ENCODE measurements at places on chromosomes 13 and 19. TPM values are rescaled to one million over a fixed set of nuclear protein-coding genes. Genes with fewer than 3 reads are reported as not detected.

Gene C13orf46
- 0.09 TPM for total RNA-seq

Gene DHDH
- total RNA-seq: 0.31 TPM

Gene ZNF66
- total RNA-seq: 4.7 TPM

Gene SIGLEC12
- not detected for total RNA-seq

Gene EMP3
- 67.4 TPM for total RNA-seq

Gene CKM
- total RNA-seq: 2,005 TPM

Gene CBARP
- 0.84 TPM for total RNA-seq

Gene TSKS
- total RNA-seq: 0.84 TPM

- H3K4me1 ChIP-seq: peaks cover 15% of the 10 kb centered on the region
- H3K27me3 ChIP-seq: no peaks in the 10 kb centered on the region
- peak overlapping the region; percentile 91 for H3K27ac ChIP-seq
- no peaks in the 10 kb centered on the region for H3K36me3 ChIP-seq
- DNase-seq: peak; percentile 96
- no peak overlapping the region for H3K4me3 ChIP-seq
These were observed 158.3 kb downstream of the FOXO1 start for GRCh38 chr13:40508127-40508526.

GRCh38 chr13:48158290-48158689 is 63.4 kb upstream of the MED4 start:
- peak; percentile 17 for DNase-seq
- peaks cover 8% of the 10 kb centered on the region for H3K4me1 ChIP-seq
- no peak overlapping the region for H3K4me3 ChIP-seq
- no peaks in the 10 kb centered on the region for H3K27me3 ChIP-seq

DNA sequence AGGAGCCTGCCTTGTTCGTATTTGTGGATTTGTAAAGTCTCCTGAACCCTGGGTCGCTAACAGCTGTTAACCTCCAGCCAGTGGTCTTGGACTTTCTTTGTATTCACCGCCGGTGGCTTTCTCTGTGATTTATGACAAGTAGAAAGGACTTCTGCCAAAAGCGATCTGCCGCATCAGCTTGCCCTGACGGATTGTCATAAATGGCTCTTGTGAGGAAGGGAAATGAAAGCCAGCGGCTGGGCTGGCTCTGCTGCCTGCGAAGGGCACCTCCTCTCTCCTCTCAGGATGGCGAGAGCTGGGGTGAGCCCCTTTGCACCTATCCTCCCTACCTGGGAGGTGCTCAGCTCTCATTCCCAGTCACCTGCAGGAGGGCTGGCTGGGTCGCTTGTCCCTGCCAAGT is 25.6 kb downstream of the DHRS12 start:
- peaks cover 13% of the 10 kb centered on the region for H3K4me1 ChIP-seq
- peaks cover 3% of the 10 kb centered on the region for H3K36me3 ChIP-seq
- peak; percentile 31 for DNase-seq

- DNase-seq: no peak
- H3K27me3 ChIP-seq: no peaks in the 10 kb centered on the region
- no peaks in the 10 kb centered on the region for H3K4me1 ChIP-seq
- no peak overlapping the region for H3K27ac ChIP-seq
- H3K4me3 ChIP-seq: no peak overlapping the region
- H3K36me3 ChIP-seq: peaks cover 71% of the 10 kb centered on the region
These were observed 34.4 kb downstream of the MAP4K1 start for GRCh38 chr19:38583219-38583984.

GRCh38 chr19:56966697-56967299 is 126.3 kb upstream of the PEG3 start:
- no peak overlapping the region for H3K4me3 ChIP-seq
- H3K27ac ChIP-seq: peak overlapping the region; percentile 79
- no peaks in the 10 kb centered on the region for H3K27me3 ChIP-seq
- DNase-seq: no peak
- H3K4me1 ChIP-seq: peaks cover 30% of the 10 kb centered on the region

GRCh38 chr13:110237875-110238817 is 68.8 kb downstream of the COL4A1 start:
- peak overlapping the region; percentile 83 for H3K27ac ChIP-seq
- peaks cover 22% of the 10 kb centered on the region for H3K36me3 ChIP-seq
- H3K4me1 ChIP-seq: peaks cover 57% of the 10 kb centered on the region
- DNase-seq: no peak
- no peaks in the 10 kb centered on the region for H3K27me3 ChIP-seq

GRCh38 chr19:8648240-8648639 is 17.8 kb downstream of the NFILZ start:
- H3K36me3 ChIP-seq: no peaks in the 10 kb centered on the region
- no peaks in the 10 kb centered on the region for H3K4me1 ChIP-seq
- no peaks in the 10 kb centered on the region for H3K27me3 ChIP-seq
- no peak overlapping the region for H3K4me3 ChIP-seq
- DNase-seq: no peak

DNA sequence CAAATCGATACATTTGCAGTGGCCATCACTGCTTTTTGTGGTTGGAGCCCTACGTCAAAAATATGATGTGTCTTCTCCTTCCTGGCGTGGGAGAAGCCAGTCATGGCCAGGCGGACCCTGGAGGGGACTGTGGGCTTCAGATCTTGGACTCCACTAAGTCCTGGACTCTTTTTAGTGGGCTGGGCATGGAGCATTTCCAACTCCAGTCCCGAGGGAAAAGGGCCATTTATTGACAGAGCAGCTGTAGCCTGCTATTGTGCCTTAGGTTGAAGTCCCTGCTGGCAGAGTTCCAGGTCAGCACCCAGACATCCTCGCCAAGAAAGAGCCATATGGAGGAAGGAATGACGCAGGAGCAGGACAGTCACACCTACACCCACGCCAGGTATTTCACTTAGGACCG is 179.2 kb upstream of the ZNF507 start:
- no peaks in the 10 kb centered on the region for H3K27me3 ChIP-seq
- no peak for DNase-seq
- no peaks in the 10 kb centered on the region for H3K36me3 ChIP-seq
- no peak overlapping the region for H3K4me3 ChIP-seq
- H3K4me1 ChIP-seq: no peaks in the 10 kb centered on the region
- no peak overlapping the region for H3K27ac ChIP-seq

GRCh38 chr19:45643024-45643926 is 4.1 kb upstream of the EML2 start:
- peak; percentile 82 for DNase-seq
- no peaks in the 10 kb centered on the region for H3K36me3 ChIP-seq
- H3K4me1 ChIP-seq: peaks cover 48% of the 10 kb centered on the region
- peaks cover 40% of the 10 kb centered on the region for H3K27me3 ChIP-seq
- H3K27ac ChIP-seq: no peak overlapping the region

DNA sequence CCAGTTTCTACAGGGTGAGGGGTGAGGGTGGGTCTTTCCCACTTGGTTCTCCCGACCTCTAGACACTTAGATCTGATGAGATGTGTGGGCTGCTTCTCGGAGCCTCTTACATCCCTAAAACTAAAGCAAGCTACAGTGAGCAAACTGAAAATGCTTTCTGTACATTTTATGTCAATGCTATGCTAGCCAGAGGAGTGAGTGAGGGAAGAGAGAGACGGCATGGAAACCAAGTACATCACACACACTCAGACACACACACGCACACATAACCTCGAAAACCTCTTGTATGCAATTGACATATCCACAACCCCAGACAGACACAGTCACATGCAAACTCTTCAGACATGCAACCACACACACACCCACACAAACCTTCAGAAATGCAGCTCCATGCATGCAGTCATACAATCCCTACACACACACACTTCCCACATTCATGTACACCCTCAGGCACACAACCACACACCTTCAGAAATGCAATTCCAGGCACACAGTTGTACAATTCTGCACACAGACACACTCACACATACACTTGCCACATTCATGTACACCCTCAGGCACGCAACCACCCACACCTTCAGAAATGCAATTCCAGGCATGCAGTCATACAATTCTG is 1.4 kb downstream of the SLC1A6 start:
- H3K4me1 ChIP-seq: peaks cover 5% of the 10 kb centered on the region
- DNase-seq: no peak
- H3K27me3 ChIP-seq: peaks cover 37% of the 10 kb centered on the region
- H3K4me3 ChIP-seq: no peak overlapping the region
- no peaks in the 10 kb centered on the region for H3K36me3 ChIP-seq

GRCh38 chr19:41263042-41263849 is 926 bp upstream of the HNRNPUL1 start:
- no peaks in the 10 kb centered on the region for H3K27me3 ChIP-seq
- H3K4me3 ChIP-seq: peak overlapping the region; percentile 47
- peaks cover 33% of the 10 kb centered on the region for H3K36me3 ChIP-seq
- peak overlapping the region; percentile 97 for H3K27ac ChIP-seq

DNA sequence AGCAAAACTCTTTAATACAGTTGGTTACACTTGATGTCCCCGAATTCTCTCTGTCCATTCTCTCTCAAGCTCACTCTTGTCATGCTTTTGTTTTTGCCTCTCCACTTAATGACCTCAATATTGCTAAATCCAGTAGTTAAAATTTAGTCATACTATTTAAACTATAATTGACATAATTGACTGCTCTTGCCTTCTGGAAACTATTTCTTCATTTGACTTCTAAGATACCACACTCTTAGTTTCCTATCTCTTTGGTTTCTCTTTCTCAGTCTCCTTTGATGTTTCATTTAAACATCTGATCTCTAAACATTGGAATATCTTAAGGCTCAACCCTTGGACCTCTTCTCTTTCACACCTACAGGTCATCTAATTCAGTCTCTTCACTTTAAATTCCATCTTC is 211.3 kb downstream of the COG6 start:
- H3K4me1 ChIP-seq: no peaks in the 10 kb centered on the region
- H3K27ac ChIP-seq: no peak overlapping the region
- no peak overlapping the region for H3K4me3 ChIP-seq
- no peaks in the 10 kb centered on the region for H3K27me3 ChIP-seq
- no peaks in the 10 kb centered on the region for H3K36me3 ChIP-seq

GRCh38 chr13:35092251-35092650 is 150.2 kb downstream of the NBEA start:
- H3K4me1 ChIP-seq: no peaks in the 10 kb centered on the region
- no peak overlapping the region for H3K4me3 ChIP-seq
- H3K27me3 ChIP-seq: no peaks in the 10 kb centered on the region
- H3K27ac ChIP-seq: no peak overlapping the region

- H3K27ac ChIP-seq: no peak overlapping the region
- no peak for DNase-seq
- no peaks in the 10 kb centered on the region for H3K27me3 ChIP-seq
- H3K4me3 ChIP-seq: no peak overlapping the region
These were observed 310.0 kb downstream of the RBM26 start for GRCh38 chr13:79096099-79096498.

- no peaks in the 10 kb centered on the region for H3K27me3 ChIP-seq
- DNase-seq: peak; percentile 7
- H3K36me3 ChIP-seq: peaks cover 19% of the 10 kb centered on the region
- H3K4me3 ChIP-seq: peak overlapping the region; percentile 90
- peaks cover 3% of the 10 kb centered on the region for H3K4me1 ChIP-seq
These were observed 813 bp downstream of the ZNF562 start for GRCh38 chr19:9673912-9674662.

DNA sequence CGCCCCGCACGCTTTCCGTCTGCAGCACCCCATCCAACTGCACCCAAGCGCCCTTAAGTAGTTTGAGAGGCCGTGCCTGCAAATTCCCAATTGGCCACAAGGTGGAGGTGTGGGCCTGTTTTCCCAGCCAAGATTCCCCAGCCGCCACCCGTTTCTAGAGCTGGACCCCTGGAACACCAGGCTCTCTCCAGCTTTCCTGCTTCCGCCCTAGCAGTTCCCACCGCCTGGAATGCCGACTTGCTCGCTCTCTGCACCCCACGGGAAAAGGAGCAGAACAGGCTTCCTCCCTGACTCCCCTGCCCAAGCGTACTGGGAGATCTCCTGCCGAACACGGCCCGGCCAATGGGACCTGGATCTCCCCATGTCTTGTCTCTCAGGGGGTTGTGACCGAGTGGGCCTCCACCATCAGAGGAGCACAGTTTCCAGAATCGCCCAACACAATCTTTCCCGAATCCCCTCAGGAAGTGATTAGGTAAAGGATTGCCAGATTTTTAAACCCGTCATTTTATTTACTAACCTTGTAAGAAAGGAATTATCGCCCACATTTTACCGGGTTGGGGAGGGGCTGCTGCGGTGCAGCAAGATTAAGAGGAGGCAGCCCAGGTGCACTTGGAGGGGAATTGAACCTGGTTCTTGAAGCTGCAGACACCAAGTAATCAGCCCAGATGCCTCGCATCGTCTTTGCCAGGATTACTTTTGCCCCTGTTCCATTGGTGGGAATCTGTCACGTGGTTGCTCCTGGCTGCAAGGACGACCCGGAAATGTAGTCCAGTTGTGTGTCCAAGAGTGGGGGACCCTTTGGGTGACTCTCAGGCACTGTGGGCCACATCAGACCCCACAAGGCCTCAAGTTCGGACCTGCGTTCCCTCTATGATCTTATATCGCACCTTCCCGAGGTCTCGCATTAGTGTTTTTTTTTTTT is 3.5 kb upstream of the NAPSA start:
- peaks cover 9% of the 10 kb centered on the region for H3K4me1 ChIP-seq
- DNase-seq: peak; percentile 94
- H3K27ac ChIP-seq: peak overlapping the region; percentile 79
- no peaks in the 10 kb centered on the region for H3K36me3 ChIP-seq
- no peaks in the 10 kb centered on the region for H3K27me3 ChIP-seq

- H3K27me3 ChIP-seq: no peaks in the 10 kb centered on the region
- H3K4me3 ChIP-seq: no peak overlapping the region
- H3K27ac ChIP-seq: no peak overlapping the region
- no peaks in the 10 kb centered on the region for H3K36me3 ChIP-seq
- H3K4me1 ChIP-seq: no peaks in the 10 kb centered on the region
These were observed 389.2 kb downstream of the EFNB2 start for GRCh38 chr13:106145997-106146864.

GRCh38 chr19:53552001-53552721 is 14.2 kb downstream of the ZNF331 start:
- H3K27me3 ChIP-seq: no peaks in the 10 kb centered on the region
- DNase-seq: no peak
- peaks cover 3% of the 10 kb centered on the region for H3K4me1 ChIP-seq
- H3K4me3 ChIP-seq: no peak overlapping the region
- H3K36me3 ChIP-seq: no peaks in the 10 kb centered on the region
- no peak overlapping the region for H3K27ac ChIP-seq

DNA sequence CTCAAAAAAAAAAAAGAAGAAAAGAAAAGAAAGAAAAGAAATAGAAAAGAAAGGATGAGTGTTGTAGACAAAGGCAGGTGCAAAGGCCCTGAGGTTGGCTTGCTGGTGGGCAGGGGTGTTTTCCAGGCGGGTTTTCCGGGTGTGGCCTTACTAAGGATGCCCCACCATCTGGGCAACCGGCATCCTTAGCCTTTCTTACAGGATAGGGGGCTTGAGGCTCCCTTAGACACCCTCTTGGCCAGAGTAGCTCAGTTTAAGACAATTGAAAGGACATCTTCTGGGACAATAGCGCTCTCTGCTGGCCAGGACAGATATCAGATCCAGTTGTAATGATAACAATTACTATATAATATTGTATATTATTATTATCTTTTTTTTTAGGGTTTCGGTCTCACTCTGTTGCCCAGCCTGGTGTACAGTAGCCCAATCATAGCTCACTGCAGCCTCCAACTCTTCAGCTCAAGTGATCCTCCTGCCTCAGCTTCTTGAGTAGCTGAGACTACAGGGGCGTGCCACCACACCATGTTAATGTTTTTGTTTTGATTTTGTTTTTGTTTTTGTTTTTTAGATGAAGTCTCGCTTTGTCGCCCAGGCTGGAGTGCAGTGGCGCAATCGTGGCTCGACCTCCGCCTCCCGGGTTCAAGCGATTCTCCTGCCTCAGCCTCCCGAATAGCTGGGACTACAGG is 1.4 kb upstream of the QTRT1 start:
- peak; percentile 44 for DNase-seq
- peaks cover 4% of the 10 kb centered on the region for H3K36me3 ChIP-seq
- H3K4me3 ChIP-seq: no peak overlapping the region
- H3K27me3 ChIP-seq: no peaks in the 10 kb centered on the region
- no peak overlapping the region for H3K27ac ChIP-seq
- peaks cover 25% of the 10 kb centered on the region for H3K4me1 ChIP-seq

Data from muscle of leg (tissue), 16 donors.